SK-N-SH treated with all-trans-retinoic acid at 6 μM for 48 hours (cell line): ENCODE measurements at places on chromosomes 16 and 17.

DNA sequence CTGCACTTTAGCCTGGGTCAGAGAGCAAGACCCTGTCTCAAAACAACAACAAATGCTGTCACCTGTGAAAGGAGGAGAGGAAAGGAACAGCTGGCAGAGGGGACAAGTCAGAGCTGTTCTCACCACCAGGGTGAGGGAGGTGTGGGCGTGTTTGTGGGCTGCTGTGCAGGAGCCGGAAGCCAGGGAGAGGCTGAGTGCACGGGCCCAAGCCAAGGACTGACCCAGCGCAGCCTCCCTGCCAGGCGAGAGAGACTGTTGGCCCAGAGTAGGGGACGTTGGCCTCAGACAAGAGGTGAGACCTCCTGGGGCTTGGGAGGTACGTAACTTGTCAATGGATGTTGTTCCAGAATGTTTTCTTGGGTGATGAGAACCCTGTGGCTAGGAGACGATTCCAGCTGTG lies 10.7 kb downstream of the SPNS2 start:
- ATAC-seq: no peak

DNA sequence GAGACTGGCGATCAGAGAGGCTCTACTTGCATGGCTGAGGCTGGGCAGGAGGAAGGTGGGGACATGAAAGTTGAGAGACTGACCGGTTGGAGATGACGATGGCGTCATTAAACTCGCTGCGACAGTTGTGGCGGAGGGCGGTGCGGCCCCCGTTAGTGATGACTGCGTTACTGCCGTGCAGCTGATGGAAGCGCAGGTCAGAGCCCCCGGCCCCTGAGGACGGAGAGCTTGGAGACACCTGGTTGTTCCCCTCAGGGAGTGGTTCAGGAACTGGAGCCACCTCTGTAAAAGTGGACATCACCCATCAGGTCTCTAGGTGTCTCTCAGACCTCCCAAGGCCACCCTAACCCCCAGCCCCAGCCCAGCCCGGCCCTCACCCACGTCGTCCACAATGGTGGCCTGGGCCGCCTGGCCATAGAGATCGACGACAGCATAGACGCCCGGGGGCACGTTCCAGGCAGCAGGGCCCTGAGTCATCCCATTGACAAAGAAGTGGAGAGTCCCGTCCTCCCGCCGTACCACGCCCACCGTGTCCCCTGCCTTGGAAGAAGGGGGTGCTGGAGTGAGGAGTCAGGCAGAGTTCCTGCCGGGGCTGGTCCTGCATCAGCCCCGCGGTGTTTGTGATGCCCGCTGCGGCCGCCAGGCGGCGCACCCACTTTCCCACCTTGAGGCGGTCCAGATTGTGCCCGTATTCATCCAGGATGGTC lies 5.3 kb downstream of the NEURL4 start:
- peak; percentile 75 for ATAC-seq

DNA sequence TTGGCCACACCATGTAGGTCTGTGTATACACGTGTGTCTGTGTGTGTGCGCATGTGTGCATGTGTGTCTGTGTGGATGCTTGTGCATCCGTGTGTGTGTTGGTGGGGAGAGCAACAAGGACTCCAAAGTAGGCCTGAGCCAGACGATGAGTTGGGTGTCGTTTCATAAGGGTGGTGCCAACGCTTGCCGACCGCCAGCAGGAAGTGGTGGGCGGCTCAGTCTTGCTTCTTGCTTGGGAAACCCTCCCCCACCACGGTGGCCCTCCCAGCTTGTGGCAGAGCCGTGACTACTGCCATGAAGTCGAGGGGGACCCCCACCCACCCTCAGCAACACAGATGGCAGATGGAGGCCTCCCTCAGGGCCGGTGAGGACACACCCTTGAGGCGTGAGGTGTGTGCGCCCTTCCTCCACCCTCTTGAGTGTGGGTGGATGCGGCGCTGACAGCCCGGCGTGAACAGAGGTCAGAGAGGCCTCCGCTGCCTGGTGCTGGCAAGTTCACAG lies 17.5 kb downstream of the SBK1 start:
- ATAC-seq: no peak

DNA sequence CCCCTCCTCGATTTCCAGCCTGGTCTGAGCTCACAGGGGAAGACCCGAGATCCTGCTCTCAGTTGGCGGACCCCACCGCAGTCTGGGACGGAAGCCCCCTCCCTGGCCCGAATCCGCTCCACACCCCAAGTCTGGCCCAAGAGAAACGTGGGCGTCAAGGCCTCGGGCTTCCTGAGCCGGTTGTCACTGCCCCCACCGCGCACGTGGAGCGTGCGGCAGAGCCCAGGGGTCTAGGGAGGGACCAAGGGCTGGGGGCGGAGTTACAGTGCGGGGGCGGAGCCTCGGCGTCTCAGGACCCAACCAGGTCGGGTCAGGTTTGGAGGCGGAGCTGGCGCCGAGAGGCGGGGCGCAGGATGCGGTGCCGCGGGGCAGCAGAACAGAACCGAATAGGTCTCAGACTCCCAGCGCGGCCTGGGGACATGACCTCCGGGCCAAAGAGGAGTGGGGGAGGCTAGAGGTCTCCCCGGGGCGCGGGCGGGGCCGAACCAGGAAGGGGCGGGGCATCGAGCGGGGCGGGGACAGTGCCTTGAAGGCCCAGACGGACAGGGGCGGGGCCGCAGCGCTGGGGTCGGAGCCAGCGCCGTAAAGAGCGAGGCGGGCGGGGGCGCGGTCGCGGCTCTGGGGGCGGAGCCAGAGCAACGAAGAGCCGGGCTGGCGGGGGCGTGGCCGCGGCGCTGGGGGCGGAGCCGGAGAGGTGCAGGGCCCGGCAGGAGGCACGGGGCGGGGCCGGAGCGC lies 431 bp upstream of the ZFPM1 start:
- ATAC-seq: peak; percentile 84

GRCh38 chr17:64090144-64090543 lies 39.8 kb downstream of the ERN1 start:
- ATAC-seq: no peak
